ENCODE measurements at places on chromosomes 3 and 15.

DNA sequence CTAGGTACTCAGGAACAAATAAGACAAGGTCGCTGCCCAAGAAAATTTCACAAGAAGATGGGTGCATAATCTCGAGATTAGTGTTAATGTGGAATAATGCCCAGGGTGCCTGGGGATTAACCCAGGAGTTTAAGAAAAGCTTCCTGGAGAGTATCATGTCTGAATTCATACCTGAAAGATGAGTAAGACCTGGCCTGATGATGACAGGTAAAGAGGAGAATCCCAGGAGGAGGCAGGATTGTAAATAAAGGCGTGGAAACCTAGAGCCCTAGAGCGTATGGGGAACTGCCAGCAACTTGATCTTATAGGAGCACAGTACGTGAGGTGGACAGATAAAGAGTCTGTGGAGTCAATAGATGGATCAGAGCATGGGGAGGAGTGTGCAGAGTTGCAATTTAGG lies 43.0 kb downstream of the ARRDC4 start:
- DNase-seq = no peak

DNA sequence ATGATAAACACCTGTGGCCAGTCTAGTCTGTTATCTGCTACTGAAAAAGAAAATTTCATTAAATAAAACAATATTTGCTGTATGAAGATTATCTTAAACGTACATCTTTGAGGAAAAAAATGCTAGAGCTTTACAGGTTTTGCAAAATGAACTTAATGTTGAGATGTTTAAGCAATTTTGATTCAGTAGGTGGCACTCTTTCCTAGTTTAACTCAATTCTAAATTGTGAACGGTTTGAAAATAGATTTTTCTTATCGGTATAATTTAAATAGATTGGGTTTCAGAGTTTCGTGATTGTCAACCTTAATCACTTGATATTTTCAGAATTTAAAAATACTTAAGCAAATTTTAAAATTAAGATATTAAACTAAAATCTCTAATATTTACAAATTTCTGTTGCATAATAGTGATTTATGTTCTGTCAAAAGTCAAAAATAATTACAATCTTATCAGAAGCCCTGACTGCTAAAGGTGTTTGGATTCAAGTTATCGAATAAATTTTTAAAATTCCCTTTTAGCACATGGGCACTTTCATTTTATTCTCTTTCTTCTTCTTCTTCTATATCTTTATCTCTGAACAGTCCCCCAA lies 7.0 kb upstream of the RNF111 start:
- DNase-seq = no peak

DNA sequence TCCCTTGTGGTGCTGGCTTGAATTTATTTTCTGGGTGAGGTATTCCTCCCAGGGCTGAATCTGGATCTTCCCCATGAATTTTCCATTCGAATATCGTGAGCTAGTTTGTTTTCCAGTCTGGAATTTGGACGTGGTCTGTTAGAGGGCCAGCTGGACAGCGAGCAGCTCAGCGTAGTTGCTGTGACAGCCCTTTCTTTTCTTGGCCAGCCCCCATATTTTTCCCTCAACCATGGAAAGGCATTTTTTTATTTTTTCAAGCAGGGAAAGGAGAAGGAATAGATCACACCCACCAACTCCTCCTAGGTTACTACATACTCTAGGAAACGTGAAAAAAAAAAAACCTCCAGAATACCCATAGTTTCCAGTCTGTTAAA lies 152.0 kb downstream of the KLHL25 start:
- no peak for DNase-seq

DNA sequence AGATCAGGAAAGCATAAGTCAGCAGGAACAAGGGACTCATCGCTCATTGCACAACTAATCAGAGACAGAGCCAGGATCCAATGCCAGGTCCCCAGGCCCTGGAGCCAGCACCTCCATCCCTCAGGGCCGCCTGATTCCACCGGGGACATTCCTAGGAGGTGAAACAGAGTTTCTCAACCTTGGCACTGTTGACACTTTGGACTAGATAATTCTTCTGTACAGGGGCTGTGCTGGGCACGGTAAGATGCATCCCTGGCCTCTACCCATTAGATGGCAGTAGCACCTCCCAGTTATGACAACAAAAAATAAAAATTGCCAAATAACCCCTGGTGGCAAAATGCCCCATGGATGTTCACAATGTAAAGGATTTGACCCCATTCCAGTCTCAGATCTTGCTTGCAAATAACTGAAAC lies 127.7 kb downstream of the MTHFS start:
- DNase-seq = no peak

DNA sequence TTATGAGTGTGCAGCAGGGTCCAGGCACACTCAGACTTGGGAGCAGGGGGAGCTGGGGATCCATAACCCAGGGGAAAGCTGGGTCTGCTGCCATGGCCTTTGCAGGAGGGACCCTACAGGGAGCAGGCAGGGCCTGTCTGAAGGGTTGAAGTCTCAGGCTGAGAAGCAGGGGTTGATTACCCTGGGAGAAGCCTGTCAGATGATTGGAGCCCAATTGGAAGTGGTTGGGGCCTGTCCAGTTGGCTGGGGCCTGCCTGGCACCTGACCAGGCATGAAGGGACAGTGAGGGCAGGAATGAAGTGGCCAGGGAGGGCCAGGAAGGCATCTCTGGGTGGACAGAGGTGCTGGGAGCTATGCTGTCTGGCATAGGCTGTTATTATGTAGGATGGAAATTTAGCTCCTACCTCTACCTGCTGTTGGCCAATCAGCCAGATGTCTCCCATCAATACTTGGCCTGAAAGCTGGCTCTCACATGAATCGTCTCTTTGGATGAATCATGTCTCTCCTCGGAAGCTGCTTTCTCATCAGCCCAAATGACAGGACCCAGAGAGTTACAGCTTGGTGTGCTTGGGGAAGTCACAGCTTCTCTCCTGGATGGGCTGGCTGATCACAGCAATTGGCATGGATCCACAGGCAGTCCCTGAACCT lies 27.4 kb upstream of the SLCO2A1 start:
- DNase-seq = no peak

DNA sequence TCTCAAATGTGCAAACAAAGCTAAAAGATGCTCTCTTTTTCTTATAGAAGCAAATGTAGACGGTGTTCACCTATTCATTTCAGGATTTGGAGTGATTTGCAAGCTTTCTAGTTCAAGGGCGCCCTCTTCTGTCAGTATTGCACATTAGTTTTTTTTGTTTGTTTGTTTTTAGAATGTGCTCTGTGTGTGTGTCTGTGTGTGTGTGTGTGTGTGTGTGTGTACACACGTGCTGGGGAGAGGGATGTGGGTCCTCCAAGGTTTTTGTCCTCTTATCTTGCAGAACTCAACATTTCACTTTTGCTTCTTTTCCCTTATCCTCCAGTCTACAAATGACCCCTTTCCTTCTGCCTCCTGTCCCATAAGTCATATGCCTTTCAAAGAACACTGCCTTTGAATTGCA lies 23.5 kb downstream of the DNAH1 start:
- no peak for DNase-seq

- no peak for DNase-seq
These were observed 871.0 kb upstream of the CFAP20DC start for GRCh38 chr3:59920822-59921221.

GRCh38 chr15:74648051-74648842 lies 32.6 kb downstream of the CLK3 start:
- DNase-seq = no peak

DNA sequence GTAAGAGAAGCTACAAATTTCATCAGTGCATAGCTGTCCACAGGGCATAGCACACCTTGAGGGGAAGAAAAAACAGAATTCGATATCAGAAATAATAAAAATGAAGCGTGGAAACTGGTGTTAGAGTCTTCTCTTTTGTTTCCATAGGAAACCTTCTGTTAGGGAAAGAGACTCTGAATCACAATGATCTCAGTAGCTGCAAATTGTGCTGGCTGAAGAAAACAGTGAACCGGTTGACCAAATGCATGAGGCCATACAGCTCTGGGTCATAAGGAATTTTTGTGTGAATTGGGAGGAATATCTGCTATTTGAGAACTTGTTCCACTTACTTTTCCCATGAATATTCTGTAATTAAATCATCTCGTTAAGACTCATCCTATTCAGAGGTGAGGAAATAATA lies 580.2 kb upstream of the NECTIN3 start:
- no peak for DNase-seq

GRCh38 chr3:165466856-165467255 lies 270.7 kb upstream of the SLITRK3 start:
- no peak for DNase-seq

- no peak for DNase-seq
These were observed 55.5 kb downstream of the BTD start for GRCh38 chr3:15657016-15657415.

- DNase-seq = no peak
These were observed 3.4 kb downstream of the CORO2B start for GRCh38 chr15:68582236-68582635.

DNA sequence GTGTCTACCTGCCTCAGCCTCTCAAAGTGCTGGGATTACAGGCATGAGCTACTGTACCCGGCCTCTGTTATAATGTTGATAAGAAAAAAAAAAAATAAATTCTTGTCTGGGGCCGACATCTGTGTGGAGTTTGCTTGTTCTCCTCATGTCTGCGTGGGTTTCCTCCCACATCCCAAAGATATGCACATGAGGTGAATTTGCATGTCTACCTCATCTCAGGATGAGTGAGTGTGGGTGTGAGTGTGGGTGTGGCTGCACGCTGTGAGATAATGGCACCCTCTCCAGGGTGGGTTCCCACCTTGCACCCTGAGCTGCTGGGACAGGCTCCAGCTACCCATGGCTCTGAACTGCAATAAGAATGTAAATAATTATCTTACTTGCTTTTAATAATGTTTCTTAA lies 25.9 kb upstream of the UACA start:
- no peak for DNase-seq

GRCh38 chr15:53212785-53213184 lies 422.6 kb upstream of the ONECUT1 start:
- DNase-seq = no peak

Measured in cortex of kidney (tissue), 1 donor.